NCI-H1092 (cell line): ENCODE measurements at places on chromosomes 5 and 9.

DNA sequence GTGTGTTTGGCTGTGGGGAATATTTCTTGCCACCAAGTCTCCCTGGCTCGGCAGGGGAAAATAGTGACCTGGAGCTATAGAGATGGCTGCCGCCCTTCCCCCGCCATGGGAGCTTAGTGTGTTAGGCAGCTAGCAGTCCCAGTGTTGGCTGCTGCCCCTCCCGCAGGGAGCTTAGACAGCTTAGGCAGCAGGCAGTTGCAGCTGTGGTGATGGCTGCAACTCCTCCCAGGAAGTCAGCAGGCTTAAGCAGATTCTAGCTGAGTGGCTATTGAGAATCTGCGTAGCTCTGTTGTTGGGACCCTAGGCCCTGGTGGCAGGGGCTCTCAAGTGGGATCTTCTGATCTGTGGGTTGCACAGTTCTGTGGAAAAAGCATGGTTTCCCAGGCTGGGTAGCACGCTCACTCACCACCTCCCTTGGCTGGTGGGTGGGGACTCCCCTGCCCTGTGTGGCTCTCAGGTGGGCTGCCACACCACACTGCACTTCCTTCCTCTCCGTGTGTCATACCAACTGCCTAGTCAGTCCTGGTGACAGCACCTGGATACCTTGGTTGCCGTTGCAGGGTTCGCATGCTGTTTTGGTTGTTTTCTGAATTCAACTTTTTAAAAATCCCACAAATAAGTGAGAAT, 9.3 kb downstream of the OR1N2 start:
- no peak for DNase-seq

- no peak for DNase-seq
Observed at GRCh38 chr9:135198144-135198543, 110.7 kb downstream of the OLFM1 start.

DNA sequence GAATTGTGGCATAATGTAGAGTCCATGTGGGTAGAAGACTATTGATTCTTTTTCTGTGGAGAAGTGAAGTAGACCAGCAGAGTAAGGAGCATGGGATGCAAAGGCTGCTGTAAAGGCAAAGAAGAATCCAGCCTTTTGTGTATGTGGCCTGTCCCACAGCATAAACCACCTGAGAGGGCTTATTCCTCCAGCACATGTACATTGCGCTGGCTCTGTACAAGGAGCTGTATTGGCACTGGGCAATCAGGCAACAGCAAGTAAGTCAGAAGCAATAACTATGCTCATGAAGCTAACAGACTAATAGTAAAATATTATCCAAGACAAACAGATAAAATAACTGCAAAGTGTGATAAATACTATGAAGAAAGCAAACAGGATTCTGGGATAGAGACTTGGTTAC, 86.2 kb downstream of the LURAP1L start:
- no peak for DNase-seq

DNA sequence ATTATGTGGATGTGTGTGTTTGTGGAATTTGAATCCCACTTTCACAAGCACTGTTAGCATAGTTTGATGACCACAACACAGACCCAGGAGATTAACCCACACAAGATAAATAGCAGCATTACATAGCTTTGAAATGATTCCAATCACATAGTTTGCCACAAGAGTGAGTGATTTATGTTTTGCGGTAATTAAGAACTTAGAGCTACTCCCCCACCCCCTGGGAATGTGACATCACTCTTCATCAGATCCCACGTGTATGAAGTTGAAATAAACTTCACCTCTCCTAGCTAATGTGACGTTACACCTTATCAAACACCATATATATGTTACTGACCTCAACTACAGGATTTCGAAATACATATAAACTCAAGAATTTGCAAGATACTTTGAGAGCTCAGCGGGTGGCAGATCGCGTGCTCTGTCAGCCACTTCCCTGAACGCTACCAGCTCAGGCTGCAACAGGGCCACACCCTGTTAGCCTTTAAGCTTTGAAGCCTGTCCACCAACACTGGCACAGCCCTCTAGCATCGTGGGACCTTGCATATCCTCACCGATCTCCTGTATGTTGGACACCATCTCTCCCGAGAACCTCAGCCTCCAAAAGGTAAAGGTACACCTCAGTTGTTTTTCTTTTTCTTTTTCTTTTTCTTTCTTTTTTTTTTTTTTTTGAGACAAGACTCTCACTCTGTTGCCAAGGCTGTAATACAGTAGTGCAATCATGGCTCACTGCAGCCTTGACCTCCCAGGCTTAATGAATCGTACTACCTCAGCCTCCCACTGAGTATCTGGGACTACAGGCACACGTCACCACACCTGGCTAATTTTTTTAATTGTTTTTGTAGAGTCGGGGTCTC, 1.7 kb upstream of the AGTPBP1 start:
- no peak for DNase-seq

DNA sequence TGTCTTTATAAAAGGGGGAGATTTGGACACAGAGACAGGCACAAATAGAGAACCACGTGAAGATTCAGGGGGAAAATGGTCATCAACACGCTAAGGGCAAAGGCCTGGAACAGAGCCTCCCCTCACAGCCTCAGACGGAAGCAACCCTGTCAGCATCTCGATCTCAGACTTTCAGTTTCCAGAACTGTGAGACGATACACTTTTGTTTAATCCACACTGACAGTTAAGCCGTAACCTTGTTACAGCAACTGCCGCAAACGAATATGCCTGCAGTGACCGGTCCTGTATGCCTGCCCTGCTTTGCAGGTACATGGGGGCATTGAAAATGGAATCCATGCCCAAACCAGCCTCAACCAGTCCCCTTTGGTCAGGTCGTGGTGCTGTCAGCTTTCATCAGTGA, 139.5 kb downstream of the ATPSCKMT start:
- DNase-seq: no peak

- no peak for DNase-seq
Observed at GRCh38 chr5:135169753-135170152, 135.7 kb upstream of the PITX1 start.

GRCh38 chr9:131228988-131229387, 47.3 kb downstream of the FAM78A start:
- no peak for DNase-seq

DNA sequence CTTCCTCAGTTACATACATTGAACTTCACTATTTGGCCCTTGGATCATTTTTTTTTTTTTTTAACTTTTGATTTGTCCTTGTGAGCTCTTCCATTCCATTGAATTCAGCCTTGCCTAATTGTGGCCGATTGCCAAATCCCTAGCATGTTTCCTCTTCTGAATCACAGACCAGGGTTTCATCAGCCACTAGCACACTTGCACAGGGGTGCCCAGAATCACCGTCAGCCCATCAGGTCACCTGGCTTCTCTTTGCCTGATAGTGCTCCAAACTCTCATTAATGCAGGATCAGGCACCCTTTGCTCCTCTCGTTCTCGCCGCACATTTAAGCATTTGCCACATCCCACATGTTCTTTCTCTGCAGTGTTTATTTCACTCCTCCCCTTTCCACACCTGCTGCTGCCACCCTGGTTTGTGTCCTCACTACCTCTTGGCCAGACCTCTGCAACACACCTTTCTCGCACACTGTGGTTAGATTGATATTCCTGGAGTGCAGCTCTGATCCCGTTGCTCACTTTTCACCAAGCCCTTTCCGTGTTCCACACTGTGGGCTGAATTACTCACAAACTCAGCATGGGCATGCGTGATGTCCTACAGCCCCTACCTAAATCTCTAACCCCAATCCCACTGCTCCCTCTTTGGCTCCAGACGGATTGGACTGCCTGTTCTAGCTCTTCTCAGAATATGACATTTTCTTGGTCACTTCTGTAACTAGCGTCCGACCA, 9.8 kb downstream of the PIK3R1 start:
- DNase-seq: no peak

GRCh38 chr9:70901746-70902145, 219.7 kb downstream of the TRPM3 start:
- DNase-seq: no peak

DNA sequence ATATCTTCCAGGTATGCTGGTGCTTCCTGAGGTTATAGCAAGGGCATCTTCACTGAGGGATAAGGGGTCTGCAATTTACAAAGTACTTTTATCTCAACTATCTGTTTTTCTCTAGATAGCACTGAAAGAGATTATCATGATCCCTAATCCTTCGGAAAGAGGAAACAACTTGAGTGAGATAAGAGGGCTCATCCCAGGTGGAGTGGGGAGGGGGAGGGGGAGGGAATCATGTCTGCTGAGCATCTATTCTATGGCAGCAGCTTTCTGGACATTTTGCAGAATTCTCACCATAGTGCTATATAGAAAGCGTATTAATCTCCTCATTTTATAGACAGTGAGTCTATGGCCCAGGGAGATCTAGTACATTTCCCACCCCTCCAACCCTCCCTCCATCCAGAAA, 5.9 kb downstream of the TNFSF15 start:
- no peak for DNase-seq

DNA sequence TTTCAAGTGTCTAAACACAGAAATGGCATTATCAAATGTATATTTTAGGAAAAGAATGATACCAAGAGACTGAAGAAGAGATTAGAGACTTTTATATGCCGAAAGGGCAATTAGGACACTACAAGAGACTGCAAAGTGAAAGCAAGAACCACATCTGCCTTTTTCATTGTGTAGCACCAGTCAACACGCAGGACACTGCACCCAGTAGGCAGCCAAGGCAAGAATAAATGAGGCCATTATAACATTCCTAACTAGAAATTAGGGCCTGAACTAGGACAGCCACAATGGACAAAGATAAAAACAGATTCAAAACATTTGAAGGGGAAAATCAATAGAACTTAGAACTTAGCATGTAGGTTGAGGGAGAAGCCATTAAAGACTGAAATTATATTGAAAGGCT, 10.8 kb downstream of the CETN3 start:
- DNase-seq: no peak

GRCh38 chr9:83468821-83469220, 69.4 kb downstream of the FRMD3 start:
- no peak for DNase-seq

DNA sequence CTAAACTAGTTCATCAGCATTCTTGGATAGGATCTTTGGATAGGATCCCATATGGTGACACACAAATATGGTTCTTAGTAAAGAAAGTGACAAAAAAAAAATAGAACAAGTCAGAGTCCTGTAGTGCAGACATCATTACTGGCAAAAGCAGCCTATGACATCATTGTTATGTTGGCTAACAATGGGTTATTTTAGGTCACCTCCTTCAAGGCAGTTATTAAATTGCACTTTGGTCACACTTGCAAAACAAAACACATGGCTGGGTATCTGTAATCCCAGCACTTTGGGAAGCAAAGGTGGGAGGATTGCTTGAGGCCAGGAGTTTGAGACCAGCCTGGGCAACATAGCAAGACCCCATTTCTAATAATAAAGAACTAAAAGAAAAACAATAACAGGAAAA, 185.9 kb downstream of the KIAA0825 start:
- DNase-seq: no peak

- peak; percentile 52 for DNase-seq
Observed at GRCh38 chr5:2298781-2299180, 416.1 kb upstream of the IRX4 start.

DNA sequence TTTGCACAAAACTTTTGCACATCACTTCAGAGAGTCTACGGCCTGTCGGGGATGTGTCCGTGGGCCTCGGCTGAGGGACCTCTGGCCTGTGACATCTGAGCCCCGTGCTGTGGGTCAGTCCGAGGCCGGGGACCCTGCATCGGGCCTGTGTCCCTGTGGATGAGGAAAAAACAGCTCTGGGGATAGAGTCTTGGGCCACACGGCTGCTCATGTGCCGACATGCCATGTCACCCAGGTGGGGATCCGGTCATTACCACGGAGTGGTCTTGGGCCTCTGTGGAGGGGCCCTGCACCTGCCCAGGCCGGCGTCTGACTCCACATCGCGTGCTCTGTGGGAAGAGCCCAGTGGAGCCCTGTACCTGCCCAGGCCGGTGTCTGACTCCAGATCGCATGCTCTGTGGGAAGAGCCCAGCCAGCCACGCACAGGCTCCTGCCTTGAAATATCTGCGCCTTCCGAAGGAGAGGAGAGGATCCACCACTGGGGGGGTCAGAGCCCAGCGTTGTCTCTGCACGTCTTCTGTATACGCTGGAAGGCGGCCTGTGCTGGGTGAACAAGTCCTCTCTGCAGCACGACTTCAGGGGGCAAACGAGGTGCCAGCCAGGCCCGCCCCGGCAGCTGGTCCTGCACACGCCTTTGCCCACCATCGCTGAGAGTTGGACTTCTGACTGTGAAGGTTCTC, 27.5 kb upstream of the IRX4 start:
- no peak for DNase-seq

GRCh38 chr5:141342773-141343172, 856 bp upstream of the PCDHGA3 start:
- no peak for DNase-seq

- no peak for DNase-seq
Observed at GRCh38 chr5:124920909-124921666, 174.6 kb upstream of the ZNF608 start.

GRCh38 chr5:67317603-67318002, 121.0 kb upstream of the CD180 start:
- DNase-seq: no peak

GRCh38 chr5:39570403-39571027, 145.7 kb upstream of the DAB2 start:
- DNase-seq: no peak

DNA sequence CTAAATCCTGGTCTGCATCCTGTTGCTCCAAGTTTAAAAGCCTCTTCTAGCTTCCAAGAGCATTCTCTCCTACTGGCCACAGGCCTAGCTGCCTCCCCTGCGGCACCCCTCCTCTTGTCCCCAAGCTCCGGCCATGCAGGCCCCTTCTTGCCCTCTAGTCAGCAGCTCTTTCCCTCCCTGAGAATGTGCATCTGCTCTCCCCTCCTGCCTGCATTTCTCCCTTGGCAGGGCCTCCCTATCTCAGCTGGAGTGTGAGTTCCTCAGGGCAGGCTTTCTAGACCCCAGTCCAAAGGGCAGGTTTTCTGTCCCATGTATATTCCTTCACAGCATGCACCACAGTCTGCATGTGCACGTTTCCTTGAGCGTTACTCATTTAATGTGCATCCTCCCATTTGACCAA, 24.6 kb upstream of the BARX1 start:
- DNase-seq: no peak

DNA sequence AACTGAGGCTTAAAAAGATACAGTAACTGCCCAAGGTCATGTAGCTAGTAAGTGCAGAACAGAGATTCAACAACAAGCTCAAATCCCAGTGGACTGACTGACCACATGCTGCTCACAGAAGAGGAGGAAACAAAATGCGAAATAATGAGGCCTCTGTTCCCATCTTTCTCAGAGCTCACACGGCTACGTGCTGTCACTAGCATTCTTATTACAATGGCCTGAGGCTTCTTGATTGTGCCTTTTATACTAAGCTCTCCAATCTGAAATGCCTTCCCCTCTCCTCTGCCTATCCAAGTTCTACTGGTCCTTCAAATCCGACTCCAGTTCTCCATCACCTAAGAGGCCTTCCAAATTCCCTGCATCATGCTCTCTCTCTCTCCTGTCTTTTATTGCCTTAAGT, 26.0 kb downstream of the SGTB start:
- no peak for DNase-seq

- DNase-seq: no peak
Observed at GRCh38 chr5:119271758-119272730, 83.8 kb upstream of the TNFAIP8 start.
